ENCODE measurements at places on chromosomes 12 and 14.
A peak's percentile ranks its signal among the peaks of the same experiment; 100 is the strongest.

DNA sequence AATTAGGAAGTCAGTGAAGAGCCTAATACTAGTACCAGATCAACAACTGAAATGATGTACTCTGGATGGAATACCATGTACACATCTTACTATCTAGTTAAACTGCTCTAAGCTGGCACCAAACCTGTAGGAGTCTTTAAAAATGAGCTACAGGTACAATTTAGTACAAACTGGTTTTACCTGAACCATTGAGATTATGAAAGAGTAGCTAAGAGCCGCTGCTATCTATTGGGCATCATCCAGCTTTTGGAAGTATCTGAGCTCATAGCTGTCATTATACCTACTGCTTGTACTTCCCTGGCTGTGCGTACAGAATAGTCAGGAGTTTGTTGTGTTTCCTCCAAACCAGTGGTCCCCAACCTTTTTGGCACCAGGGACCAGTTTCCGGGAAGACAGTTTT, 12.4 kb downstream of the TBC1D30 start:
- no peak for DNase-seq

- no peak for DNase-seq
Measured at GRCh38 chr14:67251573-67252226, 10.5 kb downstream of the PALS1 start.

- no peak for DNase-seq
Measured at GRCh38 chr14:22552827-22553076, 36.3 kb downstream of the DAD1 start.

GRCh38 chr12:89960607-89961394, 252.2 kb upstream of the ATP2B1 start:
- no peak for DNase-seq

GRCh38 chr12:7433276-7433822, 10.6 kb downstream of the CD163L1 start:
- DNase-seq, result no peak

GRCh38 chr12:66674495-66675122, 4.3 kb downstream of the GRIP1 start:
- DNase-seq, result no peak

DNA sequence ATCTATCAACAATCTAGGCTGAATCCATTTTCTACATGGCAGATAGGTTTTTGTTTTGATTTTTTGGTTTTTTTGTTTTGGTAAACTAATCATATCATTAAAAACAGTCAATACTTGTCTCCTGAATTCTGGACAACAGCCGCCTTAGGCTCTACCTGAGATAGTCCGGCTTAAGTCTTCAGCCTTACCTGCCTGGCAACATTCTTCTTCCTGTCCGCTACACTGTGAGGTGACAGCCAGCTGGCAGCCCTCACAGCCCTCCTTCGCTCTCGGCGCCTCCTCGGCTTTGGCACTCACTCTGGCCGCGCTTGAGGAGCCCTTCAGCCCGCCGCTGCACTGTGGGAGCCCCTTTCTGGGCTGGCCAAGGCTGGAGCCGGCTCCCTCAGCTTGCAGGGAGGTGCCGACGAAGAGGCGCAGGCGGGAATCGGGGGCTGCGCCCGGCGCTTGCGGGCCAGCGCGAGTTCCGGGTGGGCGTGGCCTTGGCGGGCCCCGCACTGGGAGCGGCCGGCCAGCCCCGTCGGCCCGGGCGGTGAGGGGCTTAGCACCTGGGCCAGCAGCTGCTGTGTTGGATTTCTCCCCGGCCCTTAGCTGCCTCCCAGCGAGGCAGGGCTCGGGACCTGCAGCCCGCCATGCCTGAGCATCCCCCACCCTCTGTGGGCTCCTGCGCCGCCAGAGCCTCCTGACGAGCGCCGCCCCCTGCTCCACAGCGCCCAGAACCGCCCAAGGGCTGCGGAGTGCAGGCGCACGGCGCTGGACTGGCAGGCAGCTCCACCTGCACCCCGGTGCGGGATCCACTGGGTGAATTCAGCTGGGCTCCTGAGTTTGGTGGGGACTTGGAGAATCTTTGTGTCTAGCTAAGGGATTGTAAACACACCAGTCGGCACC, 49.0 kb downstream of the MDGA2 start:
- DNase-seq, result no peak

DNA sequence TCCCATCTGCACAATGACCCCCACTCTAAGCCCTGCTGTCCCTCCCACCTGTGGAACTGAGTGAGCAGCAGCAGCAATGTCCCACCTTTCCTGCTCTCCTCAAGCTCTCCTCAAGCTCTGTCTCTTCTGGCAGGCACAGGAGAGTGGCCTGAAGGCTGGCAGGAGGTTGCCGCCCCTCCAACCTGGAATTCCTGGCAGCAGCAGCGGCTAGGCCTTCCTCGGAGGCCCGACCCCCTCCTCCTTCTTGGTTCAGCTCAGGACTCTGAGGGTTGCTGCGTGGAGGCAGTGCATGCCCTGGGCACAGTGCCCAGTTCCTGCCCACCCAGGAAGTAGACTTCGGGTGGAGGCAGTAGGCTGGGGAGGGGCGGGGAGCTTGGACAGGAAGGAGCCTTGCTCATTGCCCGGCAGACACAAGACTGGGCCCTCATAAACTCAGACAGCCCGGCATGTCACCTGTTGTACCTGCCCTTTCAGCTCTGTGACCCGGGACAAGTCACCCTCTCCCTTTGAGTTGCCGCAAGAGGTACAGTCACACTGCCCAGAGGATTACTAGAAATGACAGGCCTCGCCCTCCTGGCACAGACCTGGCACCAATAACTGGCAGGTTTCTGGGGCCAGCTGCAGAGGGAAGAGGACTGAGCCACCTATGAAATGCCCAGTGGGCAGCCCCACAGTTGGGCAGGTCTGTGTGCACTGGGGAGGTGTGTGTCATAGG, 2.1 kb upstream of the SERPINA1 start:
- DNase-seq, result peak; percentile 65

DNA sequence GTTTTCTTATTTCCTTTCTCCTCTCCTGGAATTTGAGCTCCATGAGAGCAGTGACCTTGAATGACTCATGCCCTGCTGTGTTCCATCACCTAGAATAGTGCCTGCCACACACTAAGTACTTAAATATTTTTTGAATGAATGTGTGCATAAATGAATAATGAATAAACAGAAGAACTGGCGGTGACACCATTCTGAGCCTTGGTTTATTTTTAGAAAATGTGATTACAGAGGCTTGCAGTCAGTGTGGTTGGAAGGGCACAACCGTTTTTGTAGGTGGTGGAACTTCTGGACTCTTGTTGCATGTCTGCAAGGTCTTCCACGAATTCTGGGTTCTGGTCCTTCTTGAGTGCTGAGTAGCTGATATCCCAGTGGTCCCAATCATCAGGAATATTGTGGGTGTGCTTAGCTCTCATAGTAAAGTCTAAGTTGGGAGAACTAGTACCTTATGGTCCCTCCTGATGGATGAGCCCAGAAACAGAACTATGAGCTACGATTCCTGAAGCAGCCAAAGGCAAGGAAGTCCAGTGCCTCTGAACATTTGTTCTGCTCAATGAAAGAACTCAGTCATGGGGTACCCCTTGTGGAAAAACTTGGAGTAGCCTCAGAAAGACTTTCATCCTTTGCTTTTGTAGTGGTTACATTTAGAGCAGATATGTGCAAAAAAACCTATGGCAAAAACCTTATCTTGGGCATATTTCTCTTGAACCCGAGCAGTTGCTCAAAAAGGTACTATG, 28.8 kb upstream of the BHLHE41 start:
- no peak for DNase-seq

DNA sequence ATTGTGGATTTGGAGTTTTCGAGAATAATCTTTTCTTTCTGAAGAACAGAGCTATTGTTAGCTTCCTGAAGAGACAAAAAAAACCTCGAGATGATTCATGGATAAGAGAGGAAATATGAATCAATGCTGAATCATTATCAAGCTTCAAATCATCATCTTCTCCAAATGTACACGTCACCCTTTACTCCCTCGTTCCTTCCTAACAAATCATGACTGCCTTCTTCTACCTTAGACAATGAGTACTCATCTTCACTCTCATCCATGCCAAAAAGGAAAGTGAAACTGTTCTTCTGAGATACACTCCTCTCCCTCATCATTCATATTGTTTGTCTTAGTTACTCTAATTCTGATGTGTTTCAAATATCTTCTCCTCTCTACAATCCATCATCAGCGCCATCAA, 1115.8 kb upstream of the ATXN7L3B start:
- DNase-seq, result no peak

DNA sequence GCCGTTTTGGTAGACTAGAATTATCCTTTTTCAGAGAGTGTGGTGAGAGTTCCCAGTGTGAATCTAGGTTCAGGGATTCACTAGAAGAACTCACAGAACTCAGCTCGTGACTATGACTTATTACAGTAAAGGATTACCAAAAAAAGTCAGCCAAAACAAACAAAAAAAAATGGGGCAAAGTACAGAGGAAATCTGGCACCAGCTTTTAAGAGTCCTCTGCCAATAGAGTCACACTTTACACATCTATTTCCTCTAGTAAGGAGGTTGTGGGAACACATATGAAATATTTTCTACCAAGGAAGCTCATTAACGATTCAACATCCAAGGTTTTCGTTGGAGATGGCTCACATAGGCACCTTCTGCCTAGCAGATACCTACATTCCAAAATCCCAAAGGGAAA, 28.2 kb downstream of the TSPAN19 start:
- DNase-seq, result no peak

DNA sequence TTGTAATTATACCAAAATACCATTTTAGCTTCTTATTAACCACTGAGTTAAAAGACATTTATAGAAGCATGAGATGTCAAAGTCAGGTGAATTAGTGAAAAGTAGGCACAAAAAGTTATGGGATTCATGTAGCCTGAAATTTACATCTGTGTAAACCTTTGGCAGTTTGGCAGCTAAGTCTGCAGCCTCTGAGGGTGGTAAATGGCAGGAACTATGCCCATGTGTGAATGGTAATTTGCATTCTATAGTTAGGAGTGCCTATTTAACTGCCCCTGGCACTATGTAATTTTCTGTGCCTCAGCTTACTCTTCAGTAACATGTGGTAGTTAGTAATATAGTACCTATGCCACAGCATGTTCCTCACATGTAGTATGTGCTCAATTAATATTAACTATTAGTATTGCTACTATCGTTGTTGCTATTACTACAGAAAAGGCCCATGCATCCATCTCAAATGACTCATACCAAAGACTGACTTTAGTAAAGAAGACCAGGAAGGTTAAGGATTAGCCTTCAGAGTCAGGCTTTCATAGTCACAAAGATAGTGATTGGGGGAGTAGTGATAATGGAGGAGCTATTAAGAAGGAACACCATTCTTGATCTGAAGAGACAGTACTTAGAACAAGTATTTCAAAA, 258.7 kb upstream of the BTG1 start:
- no peak for DNase-seq

DNA sequence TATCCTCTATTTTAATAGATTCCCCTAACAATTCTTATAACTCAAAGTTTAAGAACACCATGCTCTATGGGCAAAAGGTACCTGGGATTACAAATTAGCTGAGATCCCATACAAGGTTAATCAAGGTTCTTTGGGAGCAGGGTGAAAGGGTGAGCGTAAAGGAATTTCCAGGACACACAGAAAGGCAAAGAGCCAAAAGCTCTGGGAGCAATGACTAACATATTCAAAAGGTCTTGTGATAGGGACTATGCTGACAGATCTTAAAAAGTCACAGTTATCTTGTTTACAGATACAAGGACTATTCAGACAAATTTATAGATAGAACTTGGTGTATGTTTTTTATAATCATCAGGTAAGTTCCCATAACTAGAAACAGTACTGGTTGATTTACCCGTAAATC, 19.5 kb upstream of the PPFIBP1 start:
- DNase-seq, result no peak

DNA sequence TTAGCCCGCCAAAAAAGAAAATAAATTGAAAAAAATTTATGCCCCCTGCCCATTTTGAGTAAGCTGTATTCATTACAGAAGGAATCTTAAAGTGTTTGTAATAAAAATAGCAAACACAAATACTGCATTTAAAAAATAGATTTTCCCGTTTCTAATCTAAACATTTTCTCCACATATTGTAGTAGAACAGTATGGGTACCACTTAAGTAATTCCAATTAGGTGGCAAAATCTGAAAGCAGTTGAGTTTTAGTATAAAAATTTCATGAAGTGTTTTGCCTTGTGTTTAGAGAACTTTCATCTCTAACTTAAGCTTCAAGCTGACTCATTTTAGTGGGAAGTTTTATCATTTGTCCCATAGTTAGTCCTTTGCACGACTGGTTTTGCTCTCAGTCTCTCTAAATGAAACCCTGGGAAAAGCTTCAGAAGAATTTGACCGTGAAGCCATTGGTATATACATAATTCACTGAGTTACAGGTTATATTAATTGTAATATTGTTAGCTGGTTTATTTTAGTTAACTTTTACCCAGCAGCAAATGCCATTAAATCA, 214.6 kb downstream of the ERC1 start:
- DNase-seq, result no peak

GRCh38 chr14:49853572-49854375, 1.2 kb upstream of the NEMF start:
- DNase-seq, result peak; percentile 85

DNA sequence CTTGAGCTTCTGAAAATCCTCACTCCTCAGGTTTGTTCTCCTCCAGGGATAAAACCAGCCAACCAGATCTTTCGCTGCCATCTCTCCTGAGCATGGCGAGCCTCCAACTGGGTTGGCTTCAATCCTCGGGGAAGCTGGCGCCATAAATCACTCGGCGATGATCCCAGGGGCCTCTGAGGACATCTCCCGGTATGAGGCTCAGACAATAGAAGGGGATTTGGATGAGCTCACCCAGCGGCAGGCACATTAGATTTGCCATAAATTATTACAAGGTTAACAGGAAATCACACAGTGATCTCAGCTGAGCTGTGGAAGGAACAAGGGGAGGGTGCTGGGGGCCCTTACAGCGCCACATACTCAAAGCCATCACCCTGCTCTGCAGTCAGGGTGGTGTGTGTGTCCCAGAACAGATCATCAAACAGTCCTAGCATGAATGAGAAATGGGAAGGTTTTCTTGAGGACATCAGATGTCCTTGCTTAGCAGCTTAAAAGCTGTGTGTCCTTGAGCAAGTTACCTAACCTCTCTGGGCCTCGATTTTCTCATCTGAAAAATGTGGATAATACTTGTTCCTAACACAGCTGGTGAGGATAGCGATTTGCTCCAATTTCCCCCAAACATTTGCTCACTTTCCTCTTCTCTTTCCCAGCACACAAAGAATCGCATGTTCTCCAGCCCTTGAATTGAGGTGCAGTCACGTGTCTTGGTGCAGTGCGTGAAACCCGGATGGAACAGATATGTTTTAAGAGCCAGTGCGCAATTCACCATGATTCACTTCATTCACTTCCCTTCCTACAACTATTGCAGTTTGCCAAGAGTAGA, 142.8 kb downstream of the SCARB1 start:
- DNase-seq, result peak; percentile 45

GRCh38 chr12:39375206-39375808, 67.6 kb downstream of the KIF21A start:
- peak; percentile 11 for DNase-seq

- no peak for DNase-seq
Measured at GRCh38 chr14:22434901-22435550, 154.0 kb downstream of the DAD1 start.

Data from CD4-positive, alpha-beta T cell treated with Interferon alpha-2 for 1 hour (primary cell).